ENCODE measurements at places on chromosomes 2 and 18.

- no peak for DNase-seq
Observed at GRCh38 chr2:229417916-229418315, 146.8 kb upstream of the PID1 start.

- no peak for DNase-seq
Observed at GRCh38 chr2:181972431-181973170, 13.1 kb upstream of the PPP1R1C start.

DNA sequence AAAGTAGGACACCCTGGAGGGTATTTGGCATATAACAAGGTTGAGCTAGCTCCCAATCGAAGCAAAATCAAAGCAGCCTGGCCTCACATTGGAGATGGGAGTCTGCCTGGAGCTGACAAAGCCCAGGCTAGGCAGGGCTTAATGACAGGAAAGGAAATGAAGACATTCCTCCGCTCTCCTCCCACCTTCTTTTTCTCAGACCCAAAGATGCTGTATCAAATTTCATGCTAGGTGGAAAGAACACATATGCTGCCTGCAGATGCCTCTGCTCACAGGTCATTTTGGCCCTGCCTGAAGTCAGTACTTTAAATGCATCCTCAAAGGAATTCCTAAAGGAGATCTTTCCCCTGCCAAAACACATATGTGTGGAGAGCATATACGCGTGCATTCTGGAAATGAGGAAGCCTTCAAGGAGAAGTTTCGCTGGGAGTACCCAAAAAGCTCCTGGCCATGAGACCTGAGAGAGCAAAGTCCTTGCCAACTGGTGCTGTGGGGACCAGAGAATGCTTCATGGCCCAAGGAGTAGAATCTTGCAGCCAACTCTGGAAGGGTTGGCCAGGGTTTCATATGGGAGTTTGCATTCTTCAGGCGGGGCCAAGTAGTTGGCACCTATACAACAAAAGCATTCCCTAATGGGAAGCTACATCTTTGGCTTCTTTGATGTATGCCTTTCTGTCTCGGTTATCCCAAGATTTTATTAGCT is 88.0 kb downstream of the AQP4 start:
- DNase-seq = no peak

DNA sequence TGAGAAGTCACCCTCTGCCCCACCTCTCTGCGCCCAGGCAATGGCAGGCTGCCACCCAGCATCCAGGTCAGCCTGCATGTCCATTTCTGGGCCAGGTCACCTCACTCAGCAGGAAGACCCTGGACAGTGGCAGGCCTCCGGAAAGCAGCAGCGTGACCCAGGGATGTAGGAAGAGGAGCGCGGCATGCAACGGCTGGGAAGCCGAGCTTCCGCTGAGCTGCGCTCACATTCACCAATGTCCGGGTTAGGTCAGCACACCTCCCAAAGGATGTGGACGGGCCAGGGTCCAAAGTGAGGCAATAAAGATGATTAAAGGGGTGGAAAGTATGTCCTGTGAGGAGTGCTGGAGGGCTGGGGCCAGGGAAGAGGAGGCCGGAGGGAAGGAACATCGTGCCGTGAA is 174.5 kb downstream of the CTIF start:
- DNase-seq = no peak

GRCh38 chr2:161983866-161984265 is 90.1 kb downstream of the DPP4 start:
- DNase-seq = no peak

GRCh38 chr2:136057802-136058140 is 60.2 kb downstream of the CXCR4 start:
- DNase-seq = no peak

DNA sequence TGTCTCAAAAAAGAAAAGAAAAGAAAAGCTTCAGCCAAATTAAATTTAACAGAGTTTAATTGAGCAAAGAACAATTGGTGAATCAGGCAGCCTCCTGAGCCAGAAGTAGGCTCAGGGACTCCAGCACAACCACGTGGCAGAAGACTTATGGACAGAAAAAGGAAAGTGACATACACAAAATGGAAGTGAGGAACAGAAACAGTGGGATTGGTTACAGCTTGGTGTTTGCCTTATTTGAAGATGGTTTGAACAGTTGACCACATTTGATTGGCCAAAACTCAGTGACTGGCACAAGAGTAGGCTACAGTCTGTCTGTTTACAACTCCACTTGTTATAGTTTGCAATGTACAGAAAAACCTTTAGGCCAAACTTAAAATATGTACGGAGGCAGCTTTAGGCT is 83.1 kb downstream of the SOCS6 start:
- no peak for DNase-seq

- DNase-seq = no peak
Observed at GRCh38 chr2:215404348-215405012, 31.4 kb downstream of the FN1 start.

DNA sequence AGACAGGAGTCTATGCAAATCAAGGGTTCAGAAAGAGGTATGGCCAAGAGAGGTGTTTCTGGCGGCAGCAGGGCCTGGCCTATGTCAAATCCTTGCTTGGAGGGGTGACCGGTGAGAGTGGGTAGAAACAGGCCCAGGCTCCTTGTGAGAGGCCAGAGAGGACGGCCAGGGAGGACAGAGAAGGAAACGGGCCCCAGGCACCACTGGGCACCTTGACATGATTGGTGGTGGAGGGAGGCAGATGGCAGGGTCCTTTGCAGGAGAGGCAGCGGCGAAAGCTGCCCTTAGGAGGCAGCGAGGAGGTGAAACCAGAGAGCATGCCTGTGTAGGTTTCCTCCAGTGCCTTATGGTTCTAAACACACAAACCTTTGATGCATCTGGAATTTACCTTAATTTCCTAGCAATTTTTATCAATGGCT is 6.2 kb downstream of the RAMP1 start:
- DNase-seq = no peak

- no peak for DNase-seq
Observed at GRCh38 chr18:73752546-73752945, 395.1 kb downstream of the FBXO15 start.

DNA sequence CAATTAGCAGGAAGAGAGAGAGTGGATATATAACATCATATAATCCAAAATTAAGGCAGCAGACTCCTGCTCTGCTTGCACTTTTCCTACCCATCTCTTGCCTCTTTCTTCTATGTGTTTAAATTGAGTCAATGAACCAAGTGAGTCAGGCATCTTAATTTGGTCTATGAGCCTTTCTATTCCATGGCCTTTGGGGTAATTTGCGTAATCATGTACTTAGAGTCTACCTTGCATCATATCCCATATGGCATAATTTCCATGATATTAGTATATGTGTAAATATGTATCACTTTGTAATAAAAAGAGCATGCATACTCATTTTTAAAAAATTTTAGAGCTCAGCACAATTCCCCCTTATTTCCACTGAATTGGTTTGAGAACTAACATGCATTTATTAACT is 555.2 kb downstream of the STK39 start:
- DNase-seq = no peak

DNA sequence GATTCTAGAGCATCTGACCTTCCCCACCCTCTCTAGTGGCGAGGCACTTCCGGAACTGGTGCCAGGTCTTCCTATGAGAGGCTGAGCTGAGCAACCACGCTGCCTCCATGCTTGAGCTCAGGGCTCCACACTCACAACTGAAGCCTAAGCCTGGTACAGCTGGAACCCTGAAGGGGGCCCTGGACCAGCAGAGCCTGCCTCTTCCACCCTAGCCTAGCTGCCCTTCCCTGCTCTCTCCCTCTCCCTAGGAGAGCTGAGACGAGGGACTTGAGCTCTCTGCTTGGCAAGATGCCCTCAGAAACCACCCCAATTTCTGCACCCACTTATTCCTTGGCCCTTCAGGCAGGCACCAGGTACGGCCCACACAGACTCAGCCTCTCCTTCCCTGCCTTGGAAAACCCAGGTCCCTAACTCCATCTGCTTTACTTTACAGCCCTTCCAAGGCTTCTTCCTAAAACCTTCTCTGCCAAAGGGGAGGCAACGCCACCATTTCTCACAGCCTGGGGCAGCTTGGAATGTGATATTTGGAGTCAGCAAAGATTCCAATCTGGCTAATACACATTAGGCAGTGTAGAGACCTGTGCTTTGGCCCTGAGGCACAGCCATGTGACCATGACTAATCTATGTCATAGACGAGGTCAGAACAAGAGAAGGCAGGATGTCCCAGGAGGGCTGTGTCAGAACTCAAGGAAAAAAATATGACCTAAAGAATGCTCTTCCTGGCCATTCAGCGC is 18.8 kb downstream of the COX7A2L start:
- DNase-seq = no peak

DNA sequence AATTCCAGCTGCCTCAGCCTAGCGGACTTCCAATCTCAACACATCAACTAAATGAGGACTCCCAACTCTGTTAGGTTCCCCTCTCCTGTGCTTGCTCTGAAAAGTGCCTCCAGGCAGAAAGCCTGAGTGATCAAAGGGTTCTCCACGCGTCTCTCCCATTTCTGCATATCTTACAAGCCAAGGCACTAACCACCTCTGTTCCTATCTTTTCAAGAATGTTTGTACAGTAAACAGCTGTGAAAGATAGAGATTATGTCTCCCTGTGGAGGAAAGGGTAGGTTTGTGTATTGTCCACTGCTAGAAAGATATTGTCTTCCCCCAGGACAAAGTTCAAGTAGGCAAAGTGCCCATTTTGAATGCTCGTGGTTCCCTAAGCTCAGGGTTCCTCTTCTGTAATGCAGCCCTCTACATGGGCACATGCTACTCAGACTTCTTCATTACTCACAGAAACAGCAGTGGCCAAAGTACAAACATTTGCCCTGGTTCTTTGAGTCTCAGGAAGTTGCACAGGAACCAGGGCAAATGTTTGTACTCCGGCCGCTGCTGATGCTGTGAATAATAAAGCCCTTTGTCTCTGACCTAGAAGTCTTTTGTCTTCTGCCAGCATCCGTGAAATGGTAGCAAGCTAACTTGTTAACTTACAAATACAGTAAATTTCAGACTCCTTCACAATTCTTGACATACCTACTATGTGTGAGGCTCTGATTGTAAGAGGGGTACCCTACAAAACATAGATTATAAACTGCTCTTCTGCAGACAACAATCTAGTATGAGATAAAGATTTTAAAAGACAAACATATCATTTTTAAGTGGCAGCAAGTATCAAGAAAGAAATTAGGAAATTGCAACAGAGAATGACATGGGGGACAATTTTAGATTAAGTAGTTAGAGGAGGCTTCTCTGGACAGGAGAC is 44.5 kb downstream of the PKDCC start:
- no peak for DNase-seq

- DNase-seq = no peak
Observed at GRCh38 chr2:56217106-56217505, 33.3 kb downstream of the CCDC85A start.

- no peak for DNase-seq
Observed at GRCh38 chr2:60312618-60313017, 240.8 kb downstream of the BCL11A start.

DNA sequence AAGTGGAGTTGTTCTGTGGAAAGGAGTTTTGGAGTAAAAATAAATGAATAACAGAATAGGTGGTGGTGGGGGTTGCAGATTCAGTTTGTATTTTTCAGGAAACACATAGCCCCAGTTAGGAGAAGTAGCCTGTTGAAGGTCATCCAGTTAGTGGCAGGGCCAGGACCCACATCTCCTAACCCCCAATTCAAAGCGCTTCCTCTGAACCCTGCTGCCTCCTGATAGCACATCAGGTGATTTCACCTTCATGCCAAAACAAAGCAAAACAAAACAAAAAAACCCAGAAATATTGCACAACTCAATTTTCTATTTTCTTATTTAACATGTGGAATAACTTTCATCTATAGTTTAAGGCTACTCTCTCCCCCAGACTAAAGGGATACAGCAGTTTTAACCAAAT is 112.3 kb upstream of the UGP2 start:
- DNase-seq = no peak

Data from cortex of kidney (tissue), 1 donor.